A172 (cell line): ENCODE measurements at places on chromosomes 5 and 9. TPM values are rescaled to one million over a fixed set of nuclear protein-coding genes. Genes with fewer than 3 reads are reported as not detected.

DNA sequence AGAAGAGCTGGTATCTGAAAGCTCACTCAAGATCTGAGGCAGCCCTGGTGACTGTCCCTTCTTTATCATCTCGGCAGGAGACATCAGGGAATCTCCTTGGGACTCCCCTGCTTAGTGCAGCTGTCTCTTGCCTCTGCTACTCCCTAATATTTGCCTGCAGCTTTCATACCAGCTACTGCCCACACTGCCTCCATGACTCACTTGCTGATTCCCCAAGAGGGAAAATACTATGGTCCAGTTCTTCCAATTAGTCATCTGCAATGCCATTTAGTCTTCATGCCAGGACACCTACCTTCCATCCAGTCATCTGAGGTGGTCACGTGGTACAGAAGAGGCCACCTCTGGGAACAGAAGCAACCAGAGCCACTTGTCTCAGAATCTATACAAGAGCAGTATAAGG, 270.8 kb downstream of the NTRK2 start:
- no peak for DNase-seq

GRCh38 chr5:35374584-35374983, 144.3 kb upstream of the PRLR start:
- no peak for DNase-seq

GRCh38 chr5:22560147-22560546, 293.0 kb downstream of the CDH12 start:
- peak; percentile 80 for DNase-seq

DNA sequence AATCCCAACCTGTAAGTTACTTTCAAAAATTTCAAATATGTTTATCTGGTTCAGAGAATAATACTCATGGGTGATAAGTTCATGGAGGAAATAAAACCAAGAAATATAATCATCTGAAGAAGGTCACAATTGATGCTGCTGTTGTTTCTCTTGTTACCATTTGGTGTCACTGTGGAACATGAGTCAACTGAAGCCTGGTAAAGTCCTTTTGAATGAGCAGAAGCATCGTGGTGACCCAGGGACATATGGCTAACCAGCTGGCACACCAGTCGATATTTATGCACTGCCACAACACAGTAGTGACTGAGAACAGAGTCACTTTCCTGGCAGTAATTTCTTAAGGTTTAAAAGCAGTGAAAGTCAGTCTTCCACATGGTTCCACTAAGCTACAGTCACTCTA, 612.9 kb upstream of the TLE4 start:
- peak; percentile 38 for DNase-seq

GRCh38 chr5:138763037-138763778, 10.0 kb downstream of the CTNNA1 start:
- DNase-seq, result no peak

GRCh38 chr5:41695920-41696582, 174.2 kb downstream of the OXCT1 start:
- peak; percentile 8 for DNase-seq

Gene CCL28
- not detected in 2 replicates for total RNA-seq

Gene SMAD5
- 55.9 and 58.8 TPM in 2 replicates for total RNA-seq
